ENCODE measurements at places on chromosomes 11 and 22.

DNA sequence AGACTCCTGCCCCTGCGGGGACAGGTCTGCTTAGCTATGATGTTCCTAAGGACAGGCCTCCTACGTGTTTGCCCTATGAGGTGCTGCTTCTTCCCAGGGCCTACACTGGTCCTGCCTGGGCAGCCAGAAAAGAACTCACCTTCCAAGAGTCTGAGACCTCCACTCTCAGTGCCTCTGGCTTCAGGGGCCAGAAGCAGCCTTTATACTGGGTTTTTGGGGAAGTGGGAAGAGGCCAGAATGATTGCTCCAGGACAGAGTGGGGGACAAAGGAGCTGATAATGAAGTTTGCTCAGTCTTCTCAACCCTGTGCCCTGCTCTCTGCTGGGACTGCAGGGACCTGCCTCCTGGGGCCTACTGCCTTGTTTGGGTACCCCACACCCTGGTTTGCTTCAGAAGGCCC is at the start of gene PRG3:
Gene PRG3, minus strand, starts transcription at position 176 of the 400 bp plus-strand sequence. CDS start 442 bp downstream, outside the sequence.
- DNase-seq = no peak

GRCh38 chr11:64291262-64291751 is at the start of gene KCNK4:
Gene KCNK4, plus strand, starts transcription at chr11:64291302. Its CDS starts 1,717 bp downstream, at chr11:64293019.
- no peak for DNase-seq

GRCh38 chr11:90656171-90656570 is 433.3 kb upstream of the CHORDC1 start:
- DNase-seq = no peak

GRCh38 chr22:46908641-46909107 is 146.2 kb downstream of the TBC1D22A start:
- no peak for DNase-seq

DNA sequence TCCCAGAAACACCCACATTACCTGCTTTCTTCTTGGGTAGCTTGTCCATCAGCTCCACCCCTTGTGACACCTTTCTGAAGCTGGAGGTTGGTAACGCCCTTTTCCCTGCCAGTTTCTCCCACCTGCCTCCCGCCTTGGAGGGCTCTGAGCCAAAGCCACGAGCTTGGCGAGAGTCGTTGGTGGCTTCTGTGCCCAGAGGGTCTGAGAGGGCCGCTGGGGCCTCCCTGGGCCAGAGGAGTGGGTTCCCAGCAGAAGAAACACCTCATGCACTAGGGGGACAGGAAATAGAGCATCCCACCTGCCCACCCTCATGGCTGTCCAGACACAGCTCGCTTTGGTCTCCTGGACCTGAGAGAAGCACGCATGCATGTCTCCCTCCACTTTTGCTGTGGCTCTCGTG is 37.9 kb downstream of the B3GAT1 start:
- no peak for DNase-seq

DNA sequence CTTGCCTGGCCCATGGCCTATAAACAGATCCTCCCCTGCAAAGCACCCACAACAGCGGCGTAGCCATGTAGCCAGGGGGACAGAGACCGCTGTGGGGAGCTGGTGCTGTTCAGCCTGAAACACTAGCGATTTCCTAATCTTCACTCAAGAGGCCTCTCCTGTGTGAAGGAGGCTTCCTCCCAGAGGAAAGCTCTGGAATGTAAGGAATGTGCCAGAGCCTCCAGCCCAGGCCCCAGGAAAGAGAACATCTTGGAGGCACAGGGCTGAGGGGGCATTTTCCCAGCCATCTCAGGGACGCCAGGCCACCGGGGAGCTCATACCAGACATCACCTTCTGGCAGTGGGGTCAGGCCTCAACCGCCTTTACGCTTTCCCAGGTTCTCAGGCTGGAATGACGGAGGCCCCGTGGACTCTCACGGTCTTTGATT is 24.0 kb downstream of the MIAT start:
- DNase-seq = no peak

GRCh38 chr11:124801636-124802312 is 1.6 kb upstream of the MSANTD2 start:
- no peak for DNase-seq

DNA sequence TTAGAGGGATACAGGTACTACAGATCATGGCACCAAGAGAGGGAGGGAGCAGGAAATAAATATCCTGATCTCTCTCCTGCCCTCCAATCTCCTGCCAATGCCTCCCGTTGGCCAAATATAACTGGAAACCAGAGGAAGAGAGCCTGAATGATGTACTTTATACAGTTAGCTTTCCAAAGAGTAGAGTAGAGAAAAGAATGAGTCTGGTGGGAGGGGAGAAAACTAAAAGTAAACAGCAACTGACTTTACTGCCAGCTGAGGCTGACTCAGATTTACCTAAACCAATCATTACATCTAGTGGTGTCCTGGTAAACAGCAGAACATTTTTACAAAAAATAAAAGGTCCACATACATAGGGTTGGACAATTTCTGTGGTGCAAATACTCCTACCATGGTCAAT is 5.1 kb downstream of the MPZL3 start:
- DNase-seq = no peak
